H4 (cell line): ENCODE measurements at places on chromosomes 3 and 15. TPM values are rescaled to one million over a fixed set of nuclear protein-coding genes. Genes with fewer than 3 reads are reported as not detected.

GRCh38 chr3:112097378-112097777 is 11.2 kb downstream of the C3orf52 start:
- peak; percentile 99 for DNase-seq

DNA sequence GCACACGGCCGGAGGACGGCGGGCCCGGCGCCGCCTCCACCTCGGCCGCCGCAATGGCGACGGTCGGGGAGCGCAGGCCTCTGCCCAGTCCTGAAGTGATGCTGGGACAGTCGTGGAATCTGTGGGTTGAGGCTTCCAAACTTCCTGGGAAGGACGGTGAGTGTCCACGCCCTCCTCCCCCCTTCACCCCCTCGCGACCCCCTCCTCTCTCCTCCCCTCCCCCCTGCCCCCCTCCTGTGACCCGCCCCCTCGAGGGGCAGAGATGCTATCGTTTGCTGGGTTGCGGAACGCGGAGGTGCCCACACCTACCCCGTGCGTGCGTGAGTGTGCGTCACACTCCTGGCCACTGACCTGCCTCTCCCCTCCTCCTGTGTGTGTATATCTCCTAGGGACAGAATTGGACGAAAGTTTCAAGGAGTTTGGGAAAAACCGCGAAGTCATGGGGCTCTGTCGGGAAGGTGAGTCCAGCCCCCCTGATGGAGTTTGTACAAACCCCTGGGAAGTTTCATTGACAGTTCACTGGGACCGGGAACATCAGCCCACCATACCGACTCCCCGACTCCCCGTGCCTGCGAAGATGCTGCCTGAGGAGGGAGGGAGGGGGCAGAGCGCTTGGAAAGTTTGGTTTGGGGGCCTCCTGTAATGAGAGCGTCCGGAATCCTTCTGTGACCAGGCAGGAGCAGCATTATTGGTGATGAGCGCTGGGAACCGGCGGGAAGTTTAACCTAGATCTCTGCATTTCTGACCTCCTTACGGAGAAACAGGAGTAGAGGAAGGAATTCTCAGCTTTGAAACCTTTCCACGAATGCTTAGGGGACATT is 795 bp upstream of the SCAANT1 start:
- DNase-seq: peak; percentile 46

DNA sequence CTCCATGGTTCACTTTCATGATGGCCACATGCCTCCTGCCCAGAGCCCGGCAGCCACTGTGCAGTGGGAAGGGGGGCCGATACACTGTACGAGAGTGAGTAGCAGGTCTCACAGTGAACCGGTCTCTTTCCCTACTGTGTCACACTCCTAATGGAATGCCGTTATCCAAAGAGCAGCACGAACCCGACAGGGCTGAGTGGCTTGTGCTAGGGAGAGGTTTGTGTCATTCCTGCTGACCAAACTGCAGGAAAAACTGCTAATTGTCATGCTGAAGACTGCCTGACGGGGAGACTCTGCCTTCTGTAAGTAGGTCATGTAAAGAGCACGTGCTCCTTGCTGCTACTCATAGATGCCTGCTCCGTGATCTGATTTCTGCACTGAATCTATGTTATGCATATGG is 105.1 kb downstream of the ARPP21 start:
- no peak for DNase-seq

- peak; percentile 3 for DNase-seq
These were observed 641.8 kb downstream of the FHIT start for GRCh38 chr3:60609446-60609845.

DNA sequence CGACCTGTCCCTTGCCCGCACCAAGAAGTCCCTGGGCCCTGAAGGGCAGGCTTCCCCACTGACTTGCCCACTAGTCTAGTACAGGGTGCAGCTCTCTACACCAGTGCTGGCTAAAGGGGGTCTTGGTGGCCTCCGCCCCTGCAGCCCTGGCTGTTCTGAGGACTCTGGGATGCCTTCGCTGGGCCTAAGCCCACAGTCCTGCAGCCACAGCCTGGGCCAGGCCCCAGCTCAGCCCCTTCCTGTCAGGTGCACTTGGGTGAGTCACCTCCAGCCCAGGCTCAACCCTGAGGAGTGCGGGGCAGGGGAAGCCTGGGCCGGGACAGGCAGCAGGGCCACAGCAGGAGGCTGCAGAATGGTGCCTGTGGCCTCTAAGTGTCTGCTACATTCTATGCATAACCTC is 971 bp downstream of the C3orf22 start:
- DNase-seq: no peak

GRCh38 chr3:64271631-64272030 is 46.4 kb upstream of the PRICKLE2 start:
- no peak for DNase-seq

DNA sequence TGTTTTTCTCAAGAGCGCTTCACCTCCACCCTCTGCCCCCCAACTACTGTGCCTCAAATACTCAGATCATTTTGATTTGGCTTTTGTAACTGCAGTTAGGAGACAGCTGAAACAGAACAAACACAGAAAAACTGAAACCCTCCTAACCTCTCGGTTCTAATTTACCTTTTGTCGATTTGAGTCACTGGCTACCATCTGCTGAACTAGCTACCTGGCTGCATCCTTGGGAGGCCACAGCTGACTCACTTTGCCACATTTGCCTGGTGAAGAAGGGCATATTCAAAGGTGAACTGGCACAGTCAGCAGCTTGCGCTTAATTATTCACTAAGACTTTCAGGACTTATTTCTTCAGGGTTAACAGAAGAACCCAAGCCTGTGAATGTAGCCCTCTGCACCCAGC is 117.7 kb downstream of the FOXB1 start:
- no peak for DNase-seq

DNA sequence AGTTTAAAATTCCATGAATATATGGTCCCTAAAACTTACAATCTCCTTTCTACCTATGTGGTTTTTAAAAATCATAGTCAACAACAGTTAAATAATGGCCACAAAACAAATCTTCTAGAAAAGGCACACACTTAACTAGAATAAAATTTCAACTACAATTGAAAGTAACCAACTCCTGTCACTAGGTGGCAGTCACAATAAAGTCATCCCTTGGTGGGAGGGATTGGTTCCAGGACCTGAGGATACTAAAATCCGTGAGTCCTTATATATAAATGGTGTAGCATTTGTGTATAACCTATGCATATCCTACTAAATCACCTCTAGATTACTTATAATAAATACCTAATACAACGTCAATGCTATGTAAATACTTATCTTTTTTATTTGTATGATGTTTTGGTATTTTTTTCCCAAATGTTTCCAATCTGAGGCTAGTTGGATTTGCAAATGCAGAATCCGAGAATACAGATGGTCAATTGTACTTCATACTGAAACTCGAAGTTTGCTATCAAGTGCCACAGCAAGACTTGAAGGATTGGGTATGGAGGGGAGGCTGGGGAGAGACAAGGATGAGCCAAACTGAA is 172.6 kb downstream of the FMN1 start:
- DNase-seq: peak; percentile 60

- DNase-seq: no peak
These were observed 819 bp downstream of the NEK4 start for GRCh38 chr3:52769786-52770455.

Gene MME
- total RNA-seq: 8.4 and 16.0 TPM in 2 replicates

Gene SHISA5
- total RNA-seq: 100 and 108 TPM in 2 replicates

Gene NEIL1
- 0.72 and 2.3 TPM in 2 replicates for total RNA-seq

Gene ZNF385D
- not detected in 2 replicates for total RNA-seq
